ENCODE measurements at places on chromosomes 7 and 10.

DNA sequence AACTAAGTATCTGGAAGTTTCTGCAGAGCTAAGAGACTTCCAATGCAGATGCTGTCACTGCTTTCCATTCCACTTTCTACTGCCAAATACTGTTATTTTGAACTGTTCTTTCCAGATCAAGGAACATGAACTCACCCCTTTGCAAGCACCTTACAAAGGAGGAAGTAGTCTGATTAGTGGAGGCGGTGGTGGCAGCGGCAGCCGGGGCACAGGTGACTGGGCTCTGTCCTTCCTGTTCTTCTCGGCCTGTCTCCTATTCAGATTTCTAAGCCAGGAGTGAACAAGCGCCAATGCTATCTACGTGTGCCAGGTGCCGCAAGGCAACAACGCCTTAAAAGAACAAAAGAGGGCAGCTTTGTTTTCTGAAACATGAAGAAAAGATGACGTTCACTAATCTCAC lies 44.9 kb downstream of the BEND7 start:
- no peak for DNase-seq

DNA sequence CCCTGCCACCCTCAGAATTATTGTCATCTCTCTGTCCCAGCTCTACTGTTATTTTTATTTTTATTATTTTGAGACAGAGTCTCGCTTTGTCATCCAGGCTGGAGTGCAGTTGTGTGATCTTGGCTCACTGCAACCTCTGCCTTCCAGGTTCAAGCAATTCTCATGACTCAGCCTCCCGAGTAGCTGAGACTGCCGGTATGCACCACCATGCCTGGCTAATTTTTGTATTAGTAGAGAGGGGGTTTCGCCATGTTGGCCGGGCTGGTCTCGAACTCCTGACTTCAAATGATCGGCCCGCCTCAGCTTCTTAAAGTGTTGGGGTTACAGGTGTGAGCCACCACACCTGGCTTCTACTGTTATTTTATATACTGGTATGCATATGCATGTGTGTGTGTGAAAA lies 11.0 kb downstream of the CALHM2 start:
- DNase-seq = no peak

DNA sequence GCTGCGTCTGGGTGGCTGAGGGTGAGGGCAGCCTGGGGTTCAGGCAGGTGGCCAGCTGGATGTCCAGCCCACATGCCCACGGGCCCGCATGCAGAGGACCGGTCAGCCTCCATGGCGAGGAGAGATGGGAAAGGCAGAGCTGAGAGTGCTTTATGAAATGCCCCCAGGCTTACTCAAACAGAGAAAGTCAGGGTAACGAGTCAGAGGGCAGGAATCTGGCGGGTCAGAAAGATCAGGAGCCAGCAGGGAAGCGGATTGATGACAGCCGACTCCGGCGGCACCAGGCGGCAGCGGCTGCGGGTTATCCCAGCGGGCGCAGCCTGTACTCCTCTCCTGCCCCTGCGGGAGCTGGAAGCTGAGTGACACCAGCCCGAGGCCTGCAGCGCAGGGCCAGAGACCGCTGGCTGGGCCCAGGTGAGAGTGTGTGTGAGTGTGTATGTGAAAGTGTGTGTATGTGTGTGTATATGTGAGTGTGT lies 13.4 kb downstream of the SLC13A4 start:
- DNase-seq = peak; percentile 80

GRCh38 chr7:113119429-113119828 lies 1.1 kb upstream of the SMIM30 start:
- DNase-seq = no peak

DNA sequence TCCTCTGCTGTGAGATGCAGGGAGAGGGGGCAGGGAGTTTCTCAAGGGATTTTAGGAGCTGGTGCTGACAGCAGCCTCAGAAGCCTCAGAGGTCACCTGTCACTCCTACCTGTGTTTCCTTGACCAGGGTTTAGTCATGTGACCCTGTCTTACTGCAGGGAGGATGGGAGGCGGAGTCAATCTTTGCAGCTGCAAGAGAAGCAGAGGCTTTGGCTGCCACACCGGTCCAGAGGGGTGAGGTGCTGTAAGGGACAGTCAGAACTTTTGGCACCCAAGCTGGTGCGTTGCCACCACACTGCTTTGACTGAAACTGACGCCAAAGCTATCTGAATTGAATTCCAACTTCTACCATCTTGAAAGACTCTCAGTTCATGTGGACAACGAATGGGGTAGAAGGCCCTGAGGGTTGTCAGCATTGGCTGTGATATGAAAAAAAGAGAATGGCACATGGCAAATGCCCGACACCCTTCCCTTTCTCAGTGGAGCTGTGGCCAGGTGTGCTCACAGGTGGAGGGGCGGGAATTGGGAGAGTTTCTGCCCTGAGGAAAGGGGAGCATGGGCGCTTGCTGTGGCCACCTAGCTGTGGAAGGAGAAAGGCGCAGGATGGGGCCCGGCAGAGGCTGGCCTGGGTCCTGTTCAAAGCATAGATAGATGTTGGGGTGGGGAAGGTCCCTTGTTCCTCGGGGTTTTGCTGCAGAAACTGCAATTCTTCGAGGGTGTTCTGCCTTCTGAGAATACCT lies 69.3 kb downstream of the ARHGAP22 start:
- DNase-seq = no peak

GRCh38 chr10:96835899-96836298 lies 3.8 kb downstream of the LCOR start:
- no peak for DNase-seq

DNA sequence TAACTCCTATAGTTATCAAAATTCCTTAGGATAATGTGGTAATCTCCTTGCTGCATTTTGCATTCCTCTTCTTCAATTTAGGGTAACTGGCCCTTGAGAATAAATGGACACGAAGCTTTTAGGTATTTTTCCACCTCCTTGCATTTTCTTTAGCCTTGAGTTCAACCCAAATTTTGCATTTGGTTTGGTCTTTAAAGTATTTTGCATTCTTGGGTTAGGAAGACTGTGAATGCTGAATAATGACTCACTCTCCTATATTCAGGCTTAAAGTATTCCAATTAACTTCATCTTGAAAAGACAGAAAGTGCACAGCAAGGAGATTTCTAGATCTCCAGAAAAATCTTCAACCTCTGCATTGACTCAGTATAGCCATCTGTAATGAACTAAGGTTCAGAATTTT lies 47.3 kb downstream of the TFPI2 start:
- DNase-seq = no peak

- no peak for DNase-seq
Measured at GRCh38 chr7:35252612-35253459, 1.1 kb downstream of the TBX20 start.

GRCh38 chr7:45084901-45085618 lies 3.7 kb downstream of the NACAD start:
- no peak for DNase-seq

GRCh38 chr7:43163885-43164284 lies 51.4 kb downstream of the HECW1 start:
- no peak for DNase-seq

GRCh38 chr7:73888959-73889358 lies 28.0 kb downstream of the TMEM270 start:
- DNase-seq = no peak

GRCh38 chr7:151115121-151115835 lies 29.0 kb downstream of the AGAP3 start:
- peak; percentile 73 for DNase-seq

- DNase-seq = no peak
Measured at GRCh38 chr7:102424129-102424551, 9.2 kb upstream of the ORAI2 start.

DNA sequence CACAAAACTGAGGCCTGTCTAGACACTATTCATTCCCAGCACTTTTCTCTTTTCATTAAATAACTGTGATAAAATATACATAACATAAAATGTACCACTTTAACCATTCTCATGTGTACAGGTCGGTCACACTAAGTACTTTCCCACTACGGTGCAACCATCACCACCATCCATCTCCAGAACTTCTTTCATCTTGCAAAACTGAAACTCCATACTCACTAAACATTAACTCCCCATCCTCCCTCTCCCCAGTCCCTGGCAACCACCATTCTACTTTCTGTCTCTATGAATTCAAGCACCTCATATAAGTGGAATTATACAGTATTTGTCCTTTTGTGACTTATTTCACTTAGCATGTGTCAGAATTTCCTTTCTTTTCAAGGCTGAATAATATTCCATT lies 53.0 kb downstream of the ARHGAP12 start:
- no peak for DNase-seq

DNA sequence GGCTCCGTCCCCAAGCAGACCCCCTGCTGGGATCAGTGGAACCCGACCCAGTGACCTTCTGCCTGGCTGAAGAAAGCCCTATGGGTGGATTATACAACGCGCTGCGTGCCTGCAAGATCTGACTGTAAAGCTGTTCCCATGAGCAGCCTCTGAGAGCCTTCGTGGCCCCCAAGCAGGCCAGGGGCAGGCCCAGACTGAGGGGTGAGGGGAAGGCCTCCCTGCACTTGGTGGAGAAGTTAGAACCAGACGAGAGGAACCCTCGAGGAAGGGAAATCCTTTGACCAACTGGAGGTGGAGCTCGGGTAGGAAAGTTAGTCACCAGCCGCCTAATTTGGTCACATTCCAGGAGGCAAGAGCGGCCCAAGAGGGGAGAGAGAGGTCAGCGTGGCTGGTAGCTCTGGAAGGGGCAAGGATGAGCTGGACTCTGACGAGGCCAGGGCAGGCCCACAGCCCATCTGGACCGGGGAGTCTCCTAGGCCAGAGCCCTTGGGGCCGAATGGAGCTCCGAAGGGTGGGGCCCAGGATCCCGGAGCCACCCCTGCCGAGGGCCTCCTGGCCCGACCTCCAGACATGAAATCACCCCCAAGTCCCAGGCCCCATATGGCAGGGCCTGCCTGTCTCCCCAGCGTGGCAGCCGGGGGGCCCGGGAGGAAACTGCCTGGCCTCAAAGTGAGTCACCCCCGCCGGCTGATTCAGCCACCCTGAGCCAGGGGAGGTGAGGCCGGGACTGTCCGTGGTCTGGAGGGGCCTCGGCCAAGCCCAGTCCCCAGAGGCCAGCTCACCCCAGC lies 23.3 kb upstream of the PDGFA start:
- DNase-seq = peak; percentile 94

DNA sequence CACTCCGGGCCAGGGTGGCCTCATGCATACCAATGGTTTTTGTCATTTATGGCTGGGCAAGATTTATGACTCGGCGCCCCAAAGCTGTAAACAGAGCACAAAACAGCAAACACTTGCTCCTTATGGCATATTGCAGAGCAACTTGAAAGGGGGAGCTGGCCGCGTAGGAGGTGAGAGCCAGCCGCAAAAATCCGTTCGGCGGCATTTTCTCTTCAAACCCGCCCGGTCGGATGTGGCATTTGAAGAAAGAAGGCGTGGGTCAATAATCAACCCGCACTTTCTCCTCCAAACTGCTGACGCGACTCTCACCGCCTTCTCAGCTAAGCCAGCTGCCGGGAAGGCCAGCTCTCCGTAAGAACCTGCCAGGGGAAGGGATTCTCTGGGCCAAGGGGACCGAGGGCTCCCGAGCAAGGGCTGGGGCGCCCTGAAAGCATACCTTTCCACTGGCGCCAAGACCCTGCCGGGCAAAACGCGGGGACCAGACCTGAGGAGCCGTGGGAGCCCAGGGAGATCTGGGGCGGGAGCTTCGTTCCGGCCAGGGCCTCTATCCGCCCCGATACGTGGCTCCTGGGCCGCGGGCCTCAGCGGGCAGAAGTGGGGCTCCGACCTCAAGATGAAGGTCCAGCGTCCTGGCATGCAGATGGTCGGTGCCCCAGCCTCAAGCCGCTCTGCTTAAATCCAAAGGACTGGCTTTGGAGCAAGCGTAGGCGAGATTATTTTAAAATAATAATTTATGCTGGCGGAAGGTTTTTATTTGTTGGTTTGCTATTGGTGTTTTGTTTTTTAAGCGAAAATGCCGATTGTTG lies 12.9 kb upstream of the HOXA2 start:
- peak; percentile 82 for DNase-seq

GRCh38 chr7:155381852-155382801 lies 75.8 kb upstream of the EN2 start:
- DNase-seq = no peak

DNA sequence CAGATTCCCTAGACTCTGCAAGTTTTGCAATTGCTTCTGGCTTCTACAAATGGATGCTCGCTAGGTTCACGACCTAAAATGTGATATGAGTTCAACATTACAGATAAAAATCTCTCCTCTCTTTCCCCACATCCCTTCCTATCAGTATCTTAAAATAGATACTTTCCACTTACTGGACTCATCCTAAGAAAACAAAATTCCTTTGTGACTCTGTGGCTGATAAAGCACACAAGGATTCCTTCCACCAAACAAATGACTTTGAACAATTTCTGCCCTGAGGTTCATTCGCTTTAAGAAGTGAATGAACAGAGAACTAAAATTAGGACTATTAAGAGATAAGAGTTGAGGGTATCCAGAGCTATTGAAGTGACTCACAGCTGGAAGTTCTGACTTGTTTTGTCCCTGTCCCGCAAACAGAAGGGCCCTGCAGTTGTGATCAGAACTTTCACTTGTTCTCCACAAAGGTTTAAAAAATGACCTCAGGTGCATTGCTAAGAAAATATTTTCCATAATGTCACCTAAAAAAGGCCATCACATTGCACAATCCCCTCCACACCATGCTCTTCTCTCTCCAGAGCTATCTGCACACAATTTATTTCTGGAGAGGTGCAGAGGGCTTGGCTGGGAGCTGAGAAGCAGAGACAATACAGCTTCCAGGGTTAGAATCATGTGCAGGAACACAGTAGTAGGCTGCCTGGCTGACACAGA lies 96.1 kb downstream of the PIP4K2A start:
- DNase-seq = no peak

DNA sequence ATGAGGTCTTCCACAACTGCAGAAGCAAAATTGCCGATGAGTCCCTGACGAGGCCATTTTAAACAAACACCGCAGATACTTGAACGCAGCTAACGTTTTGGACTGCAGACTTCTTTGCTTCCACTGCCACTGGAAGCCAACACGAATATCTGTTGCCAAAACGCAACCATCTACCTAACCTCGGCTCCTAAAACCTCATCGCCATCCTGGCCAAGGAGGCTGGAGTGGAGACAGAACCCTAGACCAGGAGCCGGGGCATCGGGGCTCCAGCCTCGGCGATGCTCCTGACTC lies 493 bp downstream of the WDR91 start:
- DNase-seq = no peak

- DNase-seq = peak; percentile 51
Measured at GRCh38 chr7:137953043-137953664, 48.7 kb downstream of the CREB3L2 start.

DNA sequence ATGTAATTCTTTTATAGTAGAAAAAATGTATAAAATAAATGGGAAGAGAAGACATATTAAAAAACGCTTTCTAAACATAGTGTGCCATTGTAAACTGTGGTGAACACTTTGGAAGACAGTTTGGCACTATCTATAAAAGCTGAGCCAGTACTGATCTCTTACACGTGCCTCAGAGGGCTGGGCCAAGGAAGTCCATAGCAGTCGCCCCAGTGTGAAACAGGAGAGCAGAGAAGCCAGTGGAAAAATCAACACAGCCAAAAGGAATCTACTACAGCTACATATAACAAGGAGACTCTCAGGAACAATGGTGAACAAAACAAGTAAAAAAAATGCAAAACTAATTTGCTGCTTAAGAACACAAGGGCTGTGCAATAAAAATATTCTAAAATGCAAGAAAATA lies 20.6 kb downstream of the SEPHS1 start:
- no peak for DNase-seq

- no peak for DNase-seq
Measured at GRCh38 chr7:85215098-85215497, 28.2 kb upstream of the SEMA3D start.
